ENCODE measurements at places on chromosomes 5 and 9. TPM values are rescaled to one million over a fixed set of nuclear protein-coding genes. Genes with fewer than 3 reads are reported as not detected.

- no peak for DNase-seq
These were observed 93.3 kb upstream of the MAP1B start for GRCh38 chr5:72013766-72014624.

DNA sequence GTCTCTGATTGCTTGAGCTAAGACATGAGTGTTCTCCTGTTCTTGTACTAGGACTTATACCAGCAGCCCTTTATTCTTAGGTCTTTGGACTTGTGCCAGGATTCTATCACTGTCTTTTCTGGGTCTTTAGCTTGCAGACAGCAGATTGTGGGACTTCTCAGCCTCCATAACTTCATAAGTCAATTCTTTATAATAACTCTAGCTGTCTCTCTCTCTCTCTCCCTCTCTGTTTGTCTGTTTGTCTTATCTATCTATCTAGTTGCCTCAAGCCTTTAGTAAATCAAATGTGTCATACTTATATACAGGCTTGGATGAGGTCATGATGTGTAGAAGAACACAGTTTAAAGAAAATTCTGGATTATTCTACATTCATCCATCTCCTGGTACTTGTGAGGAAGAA lies 11.5 kb upstream of the ANKRD55 start:
- no peak for DNase-seq

DNA sequence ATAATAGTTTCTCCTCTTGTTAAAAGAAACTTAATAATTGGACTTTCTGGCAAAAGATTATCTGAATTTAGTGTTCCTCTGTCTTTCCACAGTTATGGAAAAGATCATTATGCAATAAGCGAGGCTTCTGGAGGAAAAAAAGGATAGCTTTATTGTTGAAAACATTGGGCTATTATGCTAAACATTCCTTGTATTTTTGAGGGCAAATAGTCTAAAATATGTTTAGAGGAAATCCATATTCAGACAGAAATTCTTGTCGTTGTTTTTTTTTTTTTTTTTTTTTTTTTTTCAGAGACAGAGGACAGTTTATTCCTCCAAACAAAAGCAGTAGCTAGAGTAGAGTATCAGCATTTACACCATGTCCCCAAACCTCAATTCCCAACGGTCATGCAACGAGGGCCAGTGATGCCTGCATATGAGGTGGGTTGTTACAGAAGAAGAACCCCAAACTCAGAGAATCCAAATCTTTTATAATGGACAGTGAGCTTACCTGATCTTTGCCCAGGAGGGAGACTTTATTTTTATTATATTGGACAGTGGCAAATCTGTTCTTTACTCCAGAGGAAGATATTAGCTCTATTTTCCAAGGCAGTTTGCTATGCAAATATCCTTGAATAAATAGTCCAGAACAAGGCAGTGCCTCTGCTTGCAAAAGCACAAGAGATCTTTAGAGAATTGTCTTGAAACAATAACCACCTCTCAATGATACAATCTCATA lies 48.4 kb upstream of the CDK5RAP2 start:
- DNase-seq = no peak

Gene AGXT2
- total RNA-seq = not detected

DNA sequence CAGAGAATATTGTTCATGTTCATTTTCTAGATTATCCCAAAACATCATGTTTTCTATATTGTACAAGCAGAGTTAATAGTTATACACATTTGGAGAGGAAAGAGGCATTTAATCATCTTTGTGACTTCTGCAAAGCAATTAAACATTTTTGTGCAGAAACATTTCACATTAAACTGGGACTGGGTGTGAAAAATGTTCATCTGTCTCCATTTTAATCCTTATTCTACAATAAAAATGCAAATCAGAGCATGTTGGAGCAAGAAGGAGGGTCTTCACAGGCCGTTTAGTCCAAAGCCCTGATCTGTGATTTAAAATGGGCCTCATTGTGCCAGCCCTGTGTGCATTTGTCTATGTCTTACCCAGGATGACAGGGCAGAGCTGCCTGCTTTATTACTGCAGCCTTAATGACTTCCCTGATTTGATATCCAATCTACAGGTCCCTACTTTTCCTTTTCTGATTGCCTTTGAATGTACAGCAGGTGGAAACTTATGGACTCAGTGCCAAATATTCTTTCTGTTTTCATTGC lies 183.5 kb downstream of the CAVIN4 start:
- no peak for DNase-seq

DNA sequence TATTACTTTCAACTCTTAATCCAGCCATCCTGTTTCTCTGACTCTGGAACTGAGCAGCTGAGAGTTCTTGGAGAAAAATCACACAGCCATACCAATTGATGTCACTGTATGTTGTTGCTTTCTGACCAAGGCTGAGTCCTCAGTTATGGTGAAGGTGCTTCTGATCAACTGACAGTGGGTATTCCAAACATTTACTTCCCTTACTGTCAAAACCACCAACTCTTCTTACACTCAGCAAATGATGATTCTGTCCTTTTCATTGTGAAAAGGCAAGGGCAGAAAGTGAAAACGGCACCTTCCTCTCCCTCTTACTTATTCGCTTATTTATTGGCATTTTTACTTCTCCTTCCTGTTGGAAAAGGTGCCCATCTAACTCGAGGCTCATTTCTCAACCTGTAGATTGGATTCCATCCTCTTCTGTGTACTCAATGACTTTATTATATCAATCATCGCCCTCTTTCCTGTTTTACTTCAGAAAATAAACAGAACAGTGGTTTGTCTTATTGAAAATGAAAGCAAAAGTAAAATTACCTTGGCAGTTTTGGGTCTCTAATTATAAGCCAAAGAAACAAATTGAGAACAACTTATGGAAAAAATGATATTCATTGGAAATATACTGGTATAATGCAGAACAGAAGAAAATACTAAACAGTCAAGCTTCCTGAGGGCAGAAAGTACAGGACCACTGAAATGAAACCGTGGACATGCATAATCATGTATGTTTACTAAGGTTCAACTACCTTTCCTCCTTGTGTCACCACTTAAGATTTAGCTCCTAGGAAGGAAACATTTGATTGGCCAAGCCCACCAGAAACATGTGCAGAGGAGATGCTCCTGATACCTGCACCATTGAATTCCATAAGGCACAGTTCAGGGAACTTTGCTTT lies 104.5 kb upstream of the CHD1 start:
- no peak for DNase-seq
